CD4-positive, alpha-beta T cell treated with Interferon alpha-2 for 1 hour (primary cell): ENCODE measurements at places on chromosomes 1 and 21.

DNA sequence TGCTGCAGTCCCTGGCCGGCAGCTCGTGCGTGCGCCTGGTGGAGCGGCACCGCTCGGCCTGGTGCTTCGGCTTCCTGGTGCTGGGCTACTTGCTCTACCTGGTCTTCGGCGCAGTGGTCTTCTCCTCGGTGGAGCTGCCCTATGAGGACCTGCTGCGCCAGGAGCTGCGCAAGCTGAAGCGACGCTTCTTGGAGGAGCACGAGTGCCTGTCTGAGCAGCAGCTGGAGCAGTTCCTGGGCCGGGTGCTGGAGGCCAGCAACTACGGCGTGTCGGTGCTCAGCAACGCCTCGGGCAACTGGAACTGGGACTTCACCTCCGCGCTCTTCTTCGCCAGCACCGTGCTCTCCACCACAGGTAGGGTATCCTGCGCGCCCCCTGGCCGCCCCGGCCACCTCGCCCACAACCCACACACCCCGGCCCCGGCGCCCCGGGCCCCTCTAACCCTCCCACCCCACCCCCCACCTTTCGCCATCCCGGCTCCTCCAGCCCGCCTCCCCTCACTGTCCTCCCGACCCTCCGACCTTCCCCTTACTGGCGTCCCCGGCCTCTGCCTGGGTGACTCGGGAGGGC is 352 bp downstream of the KCNK1 start:
- DNase-seq = no peak

- no peak for DNase-seq
These were observed 3.8 kb downstream of the ETV3 start for GRCh38 chr1:157134442-157134841.

GRCh38 chr1:200372095-200372884 is 37.5 kb downstream of the ZNF281 start:
- DNase-seq = no peak

GRCh38 chr1:235783148-235783776 is 83.4 kb downstream of the LYST start:
- peak; percentile 34 for DNase-seq
